ENCODE measurements at places on chromosomes 12 and 14.

DNA sequence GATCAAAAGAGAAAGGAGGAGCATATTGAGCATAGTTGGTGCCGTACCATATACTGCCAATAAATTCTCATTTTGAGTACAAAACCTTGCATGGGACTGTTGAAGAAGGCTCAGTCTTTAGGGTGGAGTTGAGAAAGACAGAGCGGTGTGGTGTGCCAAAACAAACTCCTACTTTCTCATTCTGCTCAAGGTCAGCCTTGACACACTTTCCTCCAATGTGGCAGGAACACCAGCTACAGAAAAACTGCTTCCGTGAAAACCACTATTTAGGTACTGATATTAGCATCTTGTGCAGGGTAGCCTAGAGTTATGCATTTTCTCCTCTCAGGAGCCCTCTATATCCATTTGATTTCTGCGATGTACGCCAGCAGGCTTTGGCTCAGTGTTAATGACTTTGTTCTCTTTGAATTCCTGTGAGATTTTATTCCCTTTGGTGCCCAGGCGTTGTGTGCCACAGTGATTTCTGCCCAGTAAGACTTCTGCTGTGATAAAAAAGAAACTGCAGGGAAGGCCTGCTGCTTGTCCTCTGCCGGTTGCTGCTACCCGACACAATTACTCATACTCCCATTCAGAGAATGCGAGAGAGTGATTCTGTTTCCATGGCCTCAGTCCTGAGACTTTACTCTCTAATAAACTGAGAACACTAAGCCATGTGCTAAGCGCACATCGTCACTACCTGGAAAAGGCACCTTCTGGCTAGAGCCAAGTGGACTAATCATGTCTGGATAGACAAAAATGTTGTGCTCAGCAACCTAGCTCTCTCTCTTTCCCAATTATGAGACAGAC, 88.3 kb upstream of the MDM1 start:
- DNase-seq, result no peak
- H3K27ac ChIP-seq, result peak overlapping the region; percentile 6
- no peaks in the 10 kb centered on the region for H3K27me3 ChIP-seq
- no peaks in the 10 kb centered on the region for H3K4me1 ChIP-seq
- no peak overlapping the region for H3K4me3 ChIP-seq

GRCh38 chr12:97299847-97300246, 162.8 kb upstream of the RMST start:
- H3K36me3 ChIP-seq, result no peaks in the 10 kb centered on the region
- DNase-seq, result no peak
- no peak overlapping the region for H3K4me3 ChIP-seq
- H3K27ac ChIP-seq, result no peak overlapping the region
- peaks cover 2% of the 10 kb centered on the region for H3K27me3 ChIP-seq

DNA sequence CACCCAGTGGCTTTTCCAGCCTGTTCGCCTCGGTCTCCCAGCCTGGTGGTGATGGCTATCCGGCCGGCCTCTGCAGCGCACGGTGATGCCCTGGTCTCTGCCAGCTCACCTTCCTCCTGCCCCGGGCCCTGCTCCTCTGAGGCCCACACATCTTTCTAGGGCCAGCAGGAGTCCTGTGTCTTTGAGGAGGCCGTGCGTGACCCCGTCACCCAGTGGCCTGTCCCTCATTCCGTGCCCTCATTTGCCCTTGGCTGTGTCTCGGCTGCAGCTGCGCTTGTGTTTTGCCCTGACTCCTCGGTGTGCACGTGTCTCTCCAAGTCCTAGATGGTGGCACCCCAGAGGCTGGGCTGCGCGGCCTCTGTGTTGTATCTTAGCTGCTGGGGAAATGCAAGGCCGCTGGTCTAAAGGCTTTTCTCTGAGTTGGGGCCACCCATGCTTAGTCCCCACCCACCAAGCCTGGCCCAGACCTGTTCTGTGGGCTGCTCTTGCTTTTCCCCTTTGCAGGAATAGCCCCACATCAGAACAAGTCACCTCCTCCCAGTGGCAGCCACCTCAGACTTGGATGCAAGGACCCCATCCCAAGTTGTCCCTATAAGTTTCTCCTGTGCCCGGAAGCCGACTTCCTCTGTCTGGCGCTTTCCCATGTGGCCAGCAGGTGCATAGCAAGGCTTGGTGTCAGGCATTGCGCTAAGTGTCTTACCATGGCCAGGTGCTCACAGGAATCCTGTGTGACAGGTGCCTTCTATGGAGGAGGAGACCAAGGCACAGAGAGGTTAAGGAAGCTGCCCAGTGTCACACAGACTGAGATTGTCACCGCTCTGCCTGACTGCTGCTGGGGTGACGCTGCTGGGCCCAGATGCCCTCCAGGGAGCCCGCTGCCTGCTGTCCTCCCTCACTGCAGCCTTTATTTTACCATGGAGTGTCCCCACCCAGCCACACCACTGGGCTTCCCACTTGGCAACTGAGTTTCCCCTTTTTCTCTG, 64.5 kb downstream of the TSPAN9 start:
- no peaks in the 10 kb centered on the region for H3K27me3 ChIP-seq
- H3K4me1 ChIP-seq, result no peaks in the 10 kb centered on the region
- no peak for DNase-seq
- no peak overlapping the region for H3K4me3 ChIP-seq
- H3K27ac ChIP-seq, result no peak overlapping the region

GRCh38 chr12:28611449-28611848, 421.2 kb downstream of the CCDC91 start:
- no peak overlapping the region for H3K4me3 ChIP-seq
- H3K27ac ChIP-seq, result no peak overlapping the region
- no peaks in the 10 kb centered on the region for H3K36me3 ChIP-seq
- H3K4me1 ChIP-seq, result no peaks in the 10 kb centered on the region

All from T-cell (primary cell).